CD4-positive, alpha-beta T cell treated with Interferon gamma for 1 hour (primary cell): ENCODE measurements at places on chromosomes 11 and 22.

- DNase-seq: no peak
These were observed 3.3 kb downstream of the CD248 start for GRCh38 chr11:66313321-66314185.

DNA sequence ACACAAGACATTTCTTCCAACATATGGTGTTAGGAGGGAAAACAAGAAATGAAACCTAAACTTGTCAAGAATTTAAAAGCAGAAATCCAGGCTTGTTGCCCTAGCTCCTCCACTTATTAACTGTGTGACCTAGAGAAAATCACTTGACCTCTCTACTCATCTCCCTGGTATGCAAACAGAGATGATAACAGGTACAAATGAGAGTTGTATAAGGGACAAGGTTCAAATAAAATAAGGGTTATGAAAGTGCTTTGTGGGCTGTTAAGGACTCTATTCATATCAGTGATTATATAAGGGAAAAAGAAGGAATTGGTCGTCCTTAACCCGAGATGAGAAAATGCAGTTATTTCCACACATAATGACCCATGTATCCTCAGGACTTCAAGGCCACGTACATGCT, 372.7 kb upstream of the TENM4 start:
- DNase-seq: no peak

DNA sequence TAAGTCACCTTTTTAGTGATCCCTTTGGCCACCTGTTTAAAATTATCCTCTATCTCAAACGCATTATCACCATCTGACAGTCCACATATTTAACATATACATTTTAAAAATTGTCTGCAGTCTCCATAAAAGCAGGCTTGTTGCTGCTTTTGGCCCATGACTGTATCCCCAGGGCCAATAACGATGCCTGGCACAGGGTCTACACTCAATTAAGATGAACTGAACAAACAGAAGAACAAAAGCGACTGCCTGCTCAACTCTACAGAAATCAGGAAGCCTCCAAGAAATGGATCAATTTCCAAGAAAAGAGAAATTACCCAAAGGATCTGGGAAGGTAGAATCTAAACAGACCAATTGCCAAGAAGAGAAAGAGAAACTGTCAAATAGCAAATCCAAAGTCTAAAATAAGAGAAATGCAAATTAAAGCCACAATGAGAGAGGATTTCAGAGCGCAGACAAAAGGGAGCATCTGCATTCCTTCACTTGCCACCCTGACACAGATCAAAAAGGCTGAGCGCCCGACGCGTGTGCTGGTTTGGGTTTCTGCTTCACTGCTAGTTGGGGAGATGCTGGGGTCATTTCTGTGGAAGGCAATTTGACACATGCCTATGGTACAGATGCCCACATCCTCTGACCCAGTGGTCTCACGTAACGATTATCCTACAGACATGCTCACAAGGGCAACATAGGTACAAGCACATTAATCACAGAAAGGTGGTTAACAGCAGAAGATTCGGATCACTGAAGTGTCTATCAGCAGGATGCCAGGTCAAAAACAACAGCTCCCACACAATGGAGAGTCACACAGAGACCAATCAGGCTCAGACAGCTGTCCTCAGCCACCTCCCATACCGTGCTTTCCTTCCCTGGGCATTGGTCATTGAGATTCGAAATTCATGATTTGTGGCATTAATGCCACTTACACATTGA, 55.9 kb downstream of the SHISAL1 start:
- no peak for DNase-seq

DNA sequence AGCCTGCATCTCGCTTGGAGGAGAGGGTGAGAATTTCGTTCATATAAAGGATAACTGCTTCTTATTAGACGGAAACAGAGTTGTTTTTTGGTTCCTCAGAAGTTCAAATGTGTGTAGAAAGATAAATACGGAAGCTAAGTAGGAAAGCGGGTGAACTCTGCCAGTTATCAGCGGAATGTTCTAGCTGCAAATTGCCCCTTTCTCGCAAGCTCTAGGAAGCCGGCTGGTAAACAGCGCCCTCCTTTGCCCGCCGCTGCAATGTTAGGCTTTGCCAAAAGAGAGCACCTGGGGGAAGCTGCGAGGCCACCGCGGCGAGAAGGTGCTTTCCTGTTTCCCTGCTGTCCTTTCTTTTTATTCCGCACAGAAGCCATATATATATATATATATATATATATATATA, 67.0 kb downstream of the IGLL5 start:
- DNase-seq: peak; percentile 61

DNA sequence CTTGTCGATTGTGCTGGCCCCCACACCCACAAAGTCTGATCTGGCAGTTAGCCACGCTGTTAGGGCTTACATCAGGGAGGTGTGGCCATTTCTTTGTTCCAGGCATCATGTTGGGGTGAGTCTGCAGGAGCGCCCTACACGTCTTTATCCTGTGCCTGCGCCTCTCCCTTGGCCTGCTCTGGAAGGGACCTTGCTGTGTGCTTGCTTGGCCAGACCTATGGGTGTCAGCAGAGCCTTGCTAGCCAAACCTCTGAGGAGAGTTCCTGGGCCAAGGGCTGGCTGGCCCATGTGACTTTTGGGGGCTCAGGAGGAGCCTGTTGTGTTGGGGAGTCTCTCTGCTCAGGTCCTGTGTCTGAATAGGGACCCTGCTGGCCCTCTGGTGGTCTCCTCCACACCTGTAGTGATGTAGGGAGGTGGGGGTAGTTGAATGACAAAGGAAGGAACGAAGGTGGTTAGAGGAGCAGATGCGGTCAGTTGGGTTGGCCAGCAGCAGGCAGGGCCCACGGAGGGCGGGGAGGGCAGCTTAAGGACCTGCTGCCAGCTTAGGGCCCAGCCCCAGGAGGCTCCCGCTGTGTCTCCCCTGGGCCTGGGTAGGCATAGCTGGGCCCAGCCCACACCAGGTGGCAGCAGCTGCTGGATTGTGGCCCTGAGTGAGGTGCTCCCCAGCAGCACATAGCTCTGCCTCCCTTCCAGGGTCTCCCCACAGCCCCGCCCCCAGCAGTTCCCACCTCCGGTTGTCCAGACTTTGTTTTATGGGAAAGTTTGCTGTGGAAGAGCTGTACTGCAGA, 7.9 kb downstream of the PPIL2 start:
- no peak for DNase-seq

DNA sequence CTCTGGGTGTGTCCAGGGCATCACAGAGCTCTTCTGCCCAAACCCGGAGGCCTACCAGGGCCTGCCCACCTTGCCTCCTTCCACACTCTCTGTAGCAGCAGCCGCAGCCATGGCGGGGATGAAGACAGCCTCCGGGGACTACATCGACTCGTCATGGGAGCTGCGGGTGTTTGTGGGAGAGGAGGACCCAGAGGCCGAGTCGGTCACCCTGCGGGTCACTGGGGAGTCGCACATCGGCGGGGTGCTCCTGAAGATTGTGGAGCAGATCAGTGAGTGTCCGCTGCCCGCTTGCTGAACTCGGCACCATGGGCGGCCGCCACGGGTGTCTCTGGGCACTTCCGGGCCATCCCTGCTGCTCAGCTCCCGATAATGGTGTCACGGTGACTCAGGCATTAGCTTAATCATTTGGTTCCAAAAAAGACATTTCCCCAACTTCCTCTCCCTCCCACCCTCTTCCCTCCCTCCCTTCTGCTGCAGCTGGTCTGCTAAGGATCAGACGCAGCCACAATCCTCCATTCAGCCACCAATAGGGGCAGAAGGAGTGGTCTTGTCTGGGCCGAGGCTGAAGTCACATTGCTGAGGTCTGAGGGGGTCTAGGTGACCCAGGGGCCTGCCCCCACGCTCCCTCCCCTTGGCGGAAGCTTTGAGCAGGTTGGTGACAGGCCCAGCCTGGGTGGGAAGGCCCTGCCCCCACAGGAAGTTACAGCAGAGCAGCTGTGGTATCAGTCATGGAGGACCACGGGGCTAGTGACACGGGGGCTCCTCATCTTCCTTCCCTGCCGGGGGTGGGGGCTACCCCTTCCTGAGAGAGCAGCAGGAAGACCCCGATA, 950 bp downstream of the FERMT3 start:
- DNase-seq: peak; percentile 79

GRCh38 chr11:79414644-79415317, 26.0 kb downstream of the TENM4 start:
- DNase-seq: no peak

GRCh38 chr22:47356511-47357011, 594.1 kb downstream of the TBC1D22A start:
- DNase-seq: no peak

GRCh38 chr11:69380451-69380901, 86.5 kb downstream of the MYEOV start:
- no peak for DNase-seq

- peak; percentile 81 for DNase-seq
These were observed 5.0 kb downstream of the IGSF22 start for GRCh38 chr11:18720808-18721560.

- DNase-seq: no peak
These were observed 1.2 kb downstream of the BID start for GRCh38 chr22:17772958-17773605.

DNA sequence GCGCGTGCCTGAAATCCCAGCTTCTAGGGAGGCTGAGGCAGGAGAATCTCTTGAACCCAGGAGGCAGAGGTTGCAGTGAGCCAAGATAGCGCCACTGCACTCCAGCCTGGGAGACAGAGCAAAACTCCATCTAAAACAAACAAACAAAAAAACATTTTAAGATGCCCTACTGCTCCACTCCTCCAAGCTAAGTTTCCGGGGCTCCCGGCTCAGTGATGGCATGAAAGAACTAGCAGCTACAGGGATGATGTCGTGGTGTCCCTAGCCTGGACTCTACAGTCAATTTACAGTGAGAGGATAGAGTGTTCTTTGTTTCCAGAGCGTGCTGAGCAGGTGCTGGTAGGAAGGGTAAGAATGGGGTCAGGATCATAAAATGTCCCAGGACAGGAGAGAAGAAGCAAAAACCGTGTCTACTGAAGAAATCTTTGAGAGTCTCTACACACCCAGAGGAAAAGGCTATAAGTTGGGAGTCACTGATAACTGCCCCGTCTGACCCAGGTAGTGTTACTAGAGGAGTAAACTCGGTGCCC, 1.2 kb upstream of the ZBTB3 start:
- DNase-seq: no peak

GRCh38 chr11:9716275-9717039, 52.6 kb downstream of the SWAP70 start:
- DNase-seq: peak; percentile 10

GRCh38 chr11:81888391-81888790, 845.3 kb downstream of the FAM181B start:
- DNase-seq: no peak

DNA sequence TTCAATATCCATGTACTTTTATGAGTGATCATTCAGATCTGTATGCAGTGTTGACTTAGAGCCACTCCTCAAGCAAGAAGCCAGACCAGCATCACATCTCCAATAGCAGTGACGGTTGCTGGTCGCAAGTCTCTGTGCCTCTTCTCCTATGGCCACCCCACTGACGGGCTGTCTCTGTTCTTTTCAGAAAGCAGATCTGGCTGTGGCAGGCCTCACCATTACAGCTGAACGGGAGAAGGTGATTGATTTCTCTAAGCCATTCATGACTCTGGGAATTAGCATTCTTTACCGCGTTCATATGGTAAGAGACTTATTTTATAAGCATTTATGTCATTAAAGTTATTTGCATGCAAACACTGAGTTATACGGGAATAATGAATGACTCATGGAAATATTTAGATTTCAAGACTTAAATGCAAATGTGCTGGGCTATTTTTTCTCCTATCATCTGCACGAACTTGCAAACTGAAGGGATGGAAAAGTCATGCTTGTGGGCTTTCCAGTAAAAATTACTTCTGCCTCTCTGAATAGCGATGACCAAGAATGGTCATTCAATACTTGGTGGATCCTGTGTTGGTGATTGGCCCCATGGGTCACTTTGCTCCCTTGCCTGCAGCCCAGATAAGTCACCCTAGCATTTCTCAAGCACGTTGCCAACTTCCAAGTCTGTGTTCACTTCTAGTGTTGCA, 83.6 kb upstream of the TBCEL start:
- DNase-seq: no peak
